ENCODE measurements at places on chromosomes 13 and 19. TPM values are rescaled to one million over a fixed set of nuclear protein-coding genes. Genes with fewer than 3 reads are reported as not detected.

DNA sequence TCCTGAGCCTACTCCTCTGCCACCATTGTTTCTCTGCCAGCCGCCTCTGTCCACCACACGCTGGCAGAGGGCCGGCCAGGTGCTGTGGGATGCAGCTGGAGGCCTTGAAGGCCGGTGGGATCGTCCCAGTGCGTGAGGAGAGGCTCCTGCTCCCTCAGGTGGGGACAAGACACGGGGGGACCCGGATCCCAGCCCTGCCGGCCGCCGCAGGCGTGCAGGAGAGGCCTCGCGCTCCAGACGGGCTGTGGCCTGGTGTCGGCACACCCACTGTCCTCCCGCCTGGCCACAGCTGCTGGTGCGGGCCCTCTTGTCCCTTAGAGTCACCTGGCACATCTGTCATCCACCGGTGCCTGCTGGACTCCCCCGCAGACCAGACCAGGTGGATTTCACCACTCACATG is 18.1 kb upstream of the GNA15 start:
- H3K27me3 ChIP-seq: no peaks in the 10 kb centered on the region
- H3K4me3 ChIP-seq: no peak overlapping the region
- no peak overlapping the region for H3K27ac ChIP-seq

GRCh38 chr19:51549533-51550324 is 18.3 kb upstream of the SIGLEC6 start:
- no peaks in the 10 kb centered on the region for H3K36me3 ChIP-seq
- H3K4me1 ChIP-seq: peaks cover 29% of the 10 kb centered on the region
- H3K4me3 ChIP-seq: no peak overlapping the region
- no peaks in the 10 kb centered on the region for H3K27me3 ChIP-seq
- H3K27ac ChIP-seq: no peak overlapping the region

DNA sequence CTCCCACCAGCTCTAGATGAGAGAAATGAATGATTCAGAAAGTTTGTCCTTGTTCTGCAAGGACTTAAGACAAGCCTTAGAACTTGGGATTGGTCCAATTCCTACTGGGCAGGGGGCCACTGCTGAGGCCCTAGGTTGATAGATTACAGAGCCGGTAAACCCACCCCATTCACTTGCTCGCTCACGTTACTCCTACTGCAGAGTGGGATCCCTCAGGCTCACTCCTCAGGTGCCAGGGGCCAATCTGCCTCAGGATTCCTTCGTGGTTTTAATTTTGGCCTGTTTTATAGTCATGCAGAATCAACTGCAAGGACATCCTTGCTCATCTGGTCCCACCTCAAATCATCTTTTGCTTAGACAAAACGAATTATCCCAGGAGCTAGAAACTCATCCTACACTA is 59.0 kb downstream of the SERP2 start:
- no peak for DNase-seq
- no peaks in the 10 kb centered on the region for H3K27me3 ChIP-seq
- peaks cover 50% of the 10 kb centered on the region for H3K4me1 ChIP-seq
- H3K27ac ChIP-seq: peak overlapping the region; percentile 62

PGLYRP1 gene
- total RNA-seq: not detected

GRCh38 chr13:19766591-19766990 is 16.2 kb downstream of the PSPC1 start:
- DNase-seq: no peak
- H3K4me1 ChIP-seq: no peaks in the 10 kb centered on the region
- H3K4me3 ChIP-seq: no peak overlapping the region
- no peak overlapping the region for H3K27ac ChIP-seq
- no peaks in the 10 kb centered on the region for H3K36me3 ChIP-seq

DNA sequence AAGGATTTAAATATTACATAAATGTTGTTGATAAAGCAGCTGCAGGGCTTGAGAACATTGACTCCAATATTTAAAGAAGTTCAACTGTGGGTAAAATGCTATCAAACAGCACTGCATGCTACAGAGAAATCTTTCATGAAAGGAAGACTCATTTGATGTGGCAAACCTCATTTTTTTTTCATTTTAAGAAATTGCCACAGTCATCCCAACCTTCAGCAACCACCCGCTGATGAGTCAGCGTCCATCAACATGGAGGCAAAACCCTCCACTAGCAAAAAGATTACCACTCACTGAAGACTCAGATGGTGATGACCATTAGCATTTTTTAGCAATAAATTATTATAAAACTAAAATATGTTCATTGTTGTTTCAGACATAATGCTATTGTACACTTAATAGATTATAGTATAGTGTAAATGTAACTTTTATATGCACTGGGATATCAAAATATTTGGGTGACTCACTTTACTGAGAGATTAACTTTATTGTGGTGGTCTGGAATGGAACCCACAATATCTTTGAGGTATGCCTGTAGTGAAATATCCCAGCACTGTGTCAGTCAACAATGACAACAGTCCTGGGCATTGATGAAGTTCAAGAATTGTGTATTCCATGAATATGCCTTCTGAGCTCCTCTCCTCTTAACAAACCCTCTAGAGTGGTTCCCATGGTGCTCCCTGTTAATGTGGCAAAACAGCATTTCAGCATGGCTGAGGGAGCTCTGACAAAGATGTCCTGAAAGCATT is 52.4 kb upstream of the SOX21 start:
- no peak for DNase-seq
- no peaks in the 10 kb centered on the region for H3K36me3 ChIP-seq
- no peaks in the 10 kb centered on the region for H3K27me3 ChIP-seq
- H3K4me3 ChIP-seq: no peak overlapping the region
- no peak overlapping the region for H3K27ac ChIP-seq

DNA sequence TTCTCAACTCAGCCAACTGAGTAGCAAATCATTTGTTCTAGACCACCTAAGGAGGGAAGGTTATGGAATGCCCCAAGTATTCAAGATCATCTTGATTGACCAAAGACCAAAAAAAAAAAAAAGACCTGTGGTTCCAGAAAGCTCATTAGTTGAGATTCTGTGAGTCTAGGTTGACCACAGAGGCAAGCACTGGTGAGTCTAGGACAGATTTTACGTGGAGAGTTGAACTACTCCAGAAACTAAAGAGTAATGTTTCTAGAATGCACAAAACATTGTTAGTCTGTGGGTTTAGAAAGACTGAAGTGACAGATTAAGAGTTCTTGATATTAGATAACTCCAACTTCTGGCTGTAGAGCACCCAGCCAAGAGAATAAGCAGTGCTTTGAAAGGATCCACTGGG is 4.0 kb upstream of the CYTH2 start:
- no peaks in the 10 kb centered on the region for H3K27me3 ChIP-seq
- H3K27ac ChIP-seq: no peak overlapping the region
- H3K36me3 ChIP-seq: no peaks in the 10 kb centered on the region
- H3K4me3 ChIP-seq: no peak overlapping the region

- no peaks in the 10 kb centered on the region for H3K27me3 ChIP-seq
- DNase-seq: no peak
- H3K4me3 ChIP-seq: no peak overlapping the region
These were observed 10.9 kb downstream of the PEG3 start for GRCh38 chr19:56829596-56829995.

OR7C1 gene
- not detected for total RNA-seq

DNA sequence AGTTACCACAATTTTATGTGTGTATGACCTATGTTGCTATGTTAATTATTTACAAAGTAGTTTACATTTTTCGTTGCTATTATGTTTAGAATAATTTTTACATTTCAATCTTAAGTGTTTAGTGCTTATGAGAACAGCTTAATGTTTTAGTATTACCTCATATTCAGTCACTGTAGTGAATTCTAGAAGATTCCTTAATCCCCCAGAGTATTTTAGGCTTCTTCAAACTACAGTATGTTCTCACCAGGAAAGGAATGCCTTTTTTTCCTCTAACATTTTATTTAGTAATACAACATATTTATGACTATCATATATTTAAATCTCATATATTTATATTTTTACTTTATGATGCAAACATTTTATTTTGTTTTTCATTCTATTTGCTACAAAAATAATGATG is 612.1 kb upstream of the KLHL1 start:
- no peak overlapping the region for H3K27ac ChIP-seq
- no peak overlapping the region for H3K4me3 ChIP-seq
- no peaks in the 10 kb centered on the region for H3K36me3 ChIP-seq
- H3K4me1 ChIP-seq: no peaks in the 10 kb centered on the region
- no peak for DNase-seq

DNA sequence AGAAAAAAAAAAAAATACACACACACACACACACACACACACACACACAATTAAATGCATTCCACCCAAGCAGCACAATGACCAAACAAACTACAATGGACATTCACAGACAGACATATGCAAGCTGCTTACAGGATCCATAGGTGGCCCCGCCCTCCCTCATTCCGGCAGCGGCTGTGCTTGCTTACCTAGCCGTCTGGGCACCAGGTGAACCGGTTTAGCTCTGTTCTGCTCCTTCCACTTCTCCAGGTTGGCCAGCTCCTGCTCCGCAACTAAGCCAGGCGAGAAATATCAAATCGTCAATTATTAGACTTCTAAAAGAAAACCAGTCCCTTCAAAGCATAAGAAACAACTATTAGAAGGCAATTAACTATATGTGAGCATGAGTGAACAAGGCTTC is 23.1 kb downstream of the EPSTI1 start:
- H3K4me3 ChIP-seq: no peak overlapping the region
- no peak overlapping the region for H3K27ac ChIP-seq
- H3K27me3 ChIP-seq: no peaks in the 10 kb centered on the region
- no peaks in the 10 kb centered on the region for H3K36me3 ChIP-seq
- H3K4me1 ChIP-seq: peaks cover 75% of the 10 kb centered on the region

DNA sequence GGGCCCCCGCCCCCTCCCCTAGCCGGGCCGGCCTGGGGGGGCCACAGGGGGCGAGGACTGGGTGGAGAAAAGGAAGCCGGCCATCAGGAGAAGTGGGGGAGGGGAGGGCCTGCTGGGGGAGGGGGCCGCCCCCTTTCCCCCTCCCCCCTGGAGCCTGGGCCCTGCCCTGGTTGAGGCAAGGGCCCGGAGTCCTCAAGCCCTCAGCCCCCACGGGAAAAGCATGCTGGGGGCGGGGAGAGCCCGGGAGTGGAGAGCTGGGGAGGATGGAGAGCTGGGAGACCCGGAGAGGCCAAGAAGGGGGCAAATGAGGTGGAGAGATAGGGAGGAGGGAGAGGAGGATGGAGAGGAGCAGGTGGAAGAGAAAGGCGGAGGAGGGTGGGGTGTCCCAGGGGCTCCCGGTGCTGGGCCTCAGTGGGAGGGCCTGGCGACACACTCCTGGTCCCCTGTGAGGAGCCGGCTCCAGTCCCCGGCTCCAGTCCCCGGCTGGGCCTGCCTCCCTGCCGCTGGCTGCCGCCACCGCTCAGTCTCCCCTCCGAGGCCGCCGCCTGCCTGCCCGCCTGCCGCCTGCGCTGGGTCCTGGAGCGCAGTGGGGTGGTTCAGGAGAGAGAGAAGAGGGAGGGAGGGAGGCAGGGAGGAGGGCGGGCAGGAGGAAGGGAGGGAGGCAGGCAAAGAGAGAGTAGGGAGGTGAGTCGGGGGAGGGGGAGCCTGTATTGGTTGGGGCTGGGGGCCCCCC is at the start of gene GRIK5:
Gene GRIK5, minus strand, starts transcription at position 588 of the 733 bp plus-strand sequence. CDS start 4,436 bp downstream, outside the sequence.
- no peaks in the 10 kb centered on the region for H3K27me3 ChIP-seq
- no peak for DNase-seq
- H3K4me1 ChIP-seq: peaks cover under 1% of the 10 kb centered on the region
- H3K4me3 ChIP-seq: no peak within 1 kb of the TSS

GRCh38 chr19:5445561-5446055 is 9.6 kb upstream of the ZNRF4 start:
- no peaks in the 10 kb centered on the region for H3K4me1 ChIP-seq
- H3K27ac ChIP-seq: no peak overlapping the region
- no peaks in the 10 kb centered on the region for H3K36me3 ChIP-seq
- no peaks in the 10 kb centered on the region for H3K27me3 ChIP-seq
- no peak overlapping the region for H3K4me3 ChIP-seq

DNA sequence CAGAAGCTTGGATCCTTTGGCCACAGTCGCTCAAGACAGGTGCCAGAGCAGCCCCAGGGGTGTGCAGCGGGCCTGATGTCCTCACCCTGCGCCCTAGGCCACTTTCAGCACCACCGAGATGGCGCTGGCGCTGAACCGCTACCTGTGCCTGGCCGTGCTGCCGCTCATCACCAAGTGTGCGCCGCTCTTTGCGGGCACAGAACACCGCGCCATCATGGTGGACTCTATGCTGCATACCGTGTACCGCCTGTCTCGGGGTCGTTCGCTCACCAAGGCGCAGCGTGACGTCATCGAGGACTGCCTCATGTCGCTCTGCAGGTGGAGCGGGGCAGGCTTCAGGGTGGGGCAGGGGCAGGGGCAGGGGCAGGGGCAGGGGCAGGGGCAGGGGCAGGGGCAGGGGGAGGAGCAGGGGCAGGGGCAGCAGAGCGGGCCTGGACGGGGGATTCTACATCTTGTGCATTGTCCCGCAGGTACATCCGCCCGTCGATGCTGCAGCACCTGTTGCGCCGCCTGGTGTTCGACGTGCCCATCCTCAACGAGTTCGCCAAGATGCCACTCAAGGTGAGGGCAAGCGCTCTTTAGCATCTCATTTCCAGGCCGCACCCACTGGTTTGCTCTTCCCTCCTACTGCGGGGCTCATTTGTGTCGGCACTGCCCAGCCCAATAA is 69.1 kb downstream of the RYR1 start:
- H3K27me3 ChIP-seq: no peaks in the 10 kb centered on the region
- no peak overlapping the region for H3K4me3 ChIP-seq
- H3K36me3 ChIP-seq: no peaks in the 10 kb centered on the region

GRCh38 chr19:38736413-38737280 is 7.6 kb downstream of the CAPN12 start:
- H3K27ac ChIP-seq: peak overlapping the region; percentile 55
- H3K4me1 ChIP-seq: peaks cover 24% of the 10 kb centered on the region
- DNase-seq: peak; percentile 95
- no peaks in the 10 kb centered on the region for H3K27me3 ChIP-seq
- H3K4me3 ChIP-seq: peak overlapping the region; percentile 54
- H3K36me3 ChIP-seq: peaks cover 2% of the 10 kb centered on the region

DNA sequence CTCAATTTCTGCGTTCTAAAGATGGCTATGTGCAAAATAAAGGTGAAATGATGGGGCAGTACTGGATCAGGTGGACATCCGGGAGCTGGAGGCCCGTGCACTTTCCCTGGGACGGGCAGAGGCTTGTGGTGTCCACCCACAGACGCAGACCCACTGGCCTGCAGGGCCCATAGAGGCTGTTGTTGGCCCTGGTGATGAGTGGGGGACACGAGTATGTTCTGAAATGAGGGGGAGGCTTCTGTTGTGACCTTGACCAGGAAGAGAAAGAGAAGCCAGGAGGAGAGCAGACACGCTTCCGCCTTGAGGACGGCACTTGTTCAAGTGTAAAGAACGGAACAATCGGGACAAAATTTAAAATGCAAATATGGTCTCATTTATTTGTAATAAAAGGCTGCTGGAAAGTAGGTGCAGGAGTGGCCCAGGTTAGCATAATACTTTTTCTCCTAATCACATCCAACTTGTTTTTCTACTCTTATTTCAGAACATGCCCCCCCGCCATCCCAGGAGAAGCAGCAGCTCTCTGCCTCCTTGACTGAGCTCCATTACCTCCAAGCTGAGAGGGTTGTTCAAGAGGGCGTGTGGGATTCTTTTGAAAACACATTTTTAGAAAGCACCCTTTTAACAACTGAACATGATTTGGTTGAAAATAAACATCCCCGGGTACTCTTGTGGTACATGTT is 27.1 kb downstream of the ATP11A start:
- no peak overlapping the region for H3K4me3 ChIP-seq
- H3K4me1 ChIP-seq: peaks cover 81% of the 10 kb centered on the region
- peaks cover 3% of the 10 kb centered on the region for H3K36me3 ChIP-seq
- DNase-seq: peak; percentile 11

RFPL4A gene
- total RNA-seq: not detected

- no peaks in the 10 kb centered on the region for H3K27me3 ChIP-seq
- no peak within 1 kb of the TSS for H3K27ac ChIP-seq
- H3K4me1 ChIP-seq: peaks cover 14% of the 10 kb centered on the region
- DNase-seq: peak; percentile 74
- H3K36me3 ChIP-seq: no peaks in the 10 kb centered on the region
- peak within 1 kb of the TSS; percentile 45 for H3K4me3 ChIP-seq
These were observed at the start of gene MAST1 for GRCh38 chr19:12838182-12838885. Gene MAST1, plus strand, starts transcription at chr19:12838515. Its CDS starts 58 bp downstream, at chr19:12838573.

FLT1 gene
- 0.93 TPM for total RNA-seq
